Gastroesophageal sphincter (tissue), 4 donors: ENCODE measurements at places on chromosomes 3 and 15.

- ATAC-seq, result no peak
These were observed 805.5 kb downstream of the IGSF11 start for GRCh38 chr3:118229196-118229595.

- ATAC-seq, result no peak
These were observed 103.4 kb downstream of the GLDN start for GRCh38 chr15:51444807-51445206.

DNA sequence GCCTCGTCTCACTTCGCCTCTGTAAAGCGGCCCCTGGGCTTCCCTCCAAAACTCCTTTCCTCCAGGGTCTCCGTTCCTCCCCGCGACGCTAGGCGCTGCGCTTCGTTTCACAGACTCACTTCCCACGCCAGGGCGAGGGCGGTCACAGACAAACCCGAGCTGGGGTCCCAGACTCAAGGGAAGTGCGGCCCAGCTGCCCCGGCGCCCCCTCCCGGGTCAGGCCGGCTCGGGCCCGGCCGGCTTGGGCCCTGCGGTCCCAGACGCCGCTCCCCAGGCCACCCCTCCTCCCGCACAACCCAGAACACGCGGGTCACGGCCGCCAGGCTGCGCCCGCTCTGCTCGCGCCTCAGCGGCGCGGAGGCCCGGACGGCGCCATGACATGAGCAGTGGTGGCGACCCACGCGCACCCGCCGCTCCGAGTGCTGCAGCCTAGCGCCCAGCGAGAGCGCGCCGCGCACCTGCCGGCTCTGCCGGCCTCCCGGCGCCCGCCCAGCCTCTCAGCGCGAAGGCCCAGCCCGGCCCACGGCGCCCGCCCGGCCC lies 547 bp downstream of the NUP210 start:
- ATAC-seq, result peak; percentile 60

DNA sequence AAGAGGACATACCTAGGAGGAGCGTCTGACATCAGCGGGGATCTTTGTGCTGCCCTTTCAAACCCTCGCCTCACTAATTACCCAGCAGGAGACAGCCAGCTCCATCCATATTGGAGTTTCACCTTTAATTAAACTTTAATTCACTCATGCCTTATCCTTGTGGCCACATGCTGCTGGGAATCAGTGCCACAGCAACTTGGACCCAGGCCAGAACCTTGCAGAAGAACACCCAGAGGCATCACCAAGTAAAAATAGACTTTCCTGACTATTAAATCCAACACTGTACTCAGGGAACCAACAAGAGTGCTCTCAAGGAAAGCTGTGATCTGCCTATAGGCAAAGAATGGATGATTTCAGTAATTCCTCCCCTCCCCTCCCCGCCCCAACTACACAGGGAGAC lies 23.9 kb downstream of the EIF1B start:
- ATAC-seq, result no peak

DNA sequence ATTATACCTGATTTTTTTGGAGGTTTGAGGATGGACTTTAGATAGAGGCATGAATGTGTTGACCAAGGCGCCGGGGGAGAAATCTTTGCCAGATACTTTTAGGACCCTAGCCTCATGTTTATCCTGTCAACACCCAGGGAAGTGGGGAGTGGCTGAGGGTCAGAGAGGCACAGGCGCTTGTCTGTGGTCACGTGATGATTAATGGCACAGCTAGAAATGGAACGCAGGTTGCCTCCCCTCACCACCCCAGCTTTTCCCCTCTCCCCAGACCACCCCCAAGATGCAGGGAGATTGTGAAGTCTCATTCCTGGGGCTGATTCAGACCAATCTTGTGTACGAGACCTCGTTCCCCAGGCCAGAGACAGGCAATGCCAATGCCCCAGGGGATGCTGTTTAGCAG lies 218.4 kb upstream of the LINGO1 start:
- ATAC-seq, result no peak

GRCh38 chr15:71344316-71344715 lies 229.0 kb downstream of the THSD4 start:
- ATAC-seq, result no peak

- no peak for ATAC-seq
These were observed 1.5 kb upstream of the LRIG1 start for GRCh38 chr3:66502245-66502874.

DNA sequence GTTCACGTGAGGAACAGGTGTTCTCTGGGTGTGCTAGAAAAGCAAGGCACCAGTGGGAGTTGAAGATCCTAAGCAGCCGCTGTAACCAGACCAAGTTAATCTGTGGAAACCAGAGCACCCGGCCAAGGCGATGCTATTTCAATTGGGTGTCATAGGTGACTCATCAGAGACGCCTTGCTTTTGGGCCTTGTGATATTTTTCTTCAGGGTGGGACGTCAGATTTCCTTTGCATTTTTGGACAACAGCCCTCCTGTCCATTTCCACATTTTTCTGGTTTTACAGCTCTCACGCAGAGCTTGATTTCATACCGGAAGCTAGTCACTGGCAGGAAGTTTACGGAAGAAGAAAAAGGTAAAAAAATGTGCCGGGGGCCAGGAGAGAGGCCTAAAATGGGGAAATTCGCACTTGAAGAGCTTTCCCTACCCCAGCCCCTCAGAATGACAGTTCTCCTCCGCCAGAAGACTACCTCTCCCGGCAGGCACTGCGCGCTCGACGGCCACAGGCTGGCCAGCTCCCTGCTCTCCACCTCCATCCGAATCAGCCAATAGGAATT lies 471 bp upstream of the KBTBD8 start:
- no peak for ATAC-seq

- ATAC-seq, result no peak
These were observed 54.3 kb upstream of the HACD2 start for GRCh38 chr3:123638936-123639689.

DNA sequence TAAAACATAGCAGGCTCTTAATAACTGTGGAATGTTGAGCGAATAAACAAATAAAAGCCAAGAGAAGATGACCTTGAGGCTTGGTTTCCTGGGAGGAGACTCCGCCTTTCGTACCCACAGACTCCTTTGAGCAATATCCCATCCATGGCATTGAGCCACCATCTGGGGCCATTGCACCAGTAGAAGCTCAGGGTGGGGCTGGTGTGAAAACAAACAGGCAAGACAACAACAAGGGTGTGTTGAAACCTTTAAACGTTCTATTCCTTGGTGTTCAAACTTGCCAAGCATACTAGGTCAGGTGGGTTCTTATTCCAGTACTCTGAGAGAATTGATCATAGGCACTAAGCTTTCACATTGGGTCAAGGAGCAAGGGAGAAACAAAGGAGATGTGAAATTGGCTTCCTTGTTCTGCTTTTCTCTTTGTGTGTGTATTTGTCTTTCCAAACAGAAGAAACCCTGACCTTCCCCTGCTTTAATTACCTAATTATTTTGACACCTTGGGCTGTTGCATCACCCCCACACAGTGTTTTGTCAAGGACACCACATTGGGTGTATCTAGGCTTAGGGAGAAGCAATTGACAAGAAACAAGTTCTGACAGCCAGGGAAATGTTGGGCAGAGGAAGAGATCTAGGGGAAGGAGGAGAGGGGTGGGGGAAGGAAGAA lies 105.1 kb upstream of the BCL6 start:
- peak; percentile 43 for ATAC-seq
